ENCODE measurements at places on chromosomes 7 and 10. TPM values are rescaled to one million over a fixed set of nuclear protein-coding genes. Genes with fewer than 3 reads are reported as not detected.

The ZNF680 gene
- total RNA-seq: 1.2 TPM

The NCF1 gene
- 0.29 TPM for total RNA-seq

The CFAP43 gene
- 0.36 TPM for total RNA-seq

The INA gene
- 23.3 TPM for total RNA-seq

The CPED1 gene
- total RNA-seq: not detected

The PHYH gene
- total RNA-seq: 30.8 TPM

The RBP3 gene
- total RNA-seq: not detected

The ZNF365 gene
- total RNA-seq: 0.82 TPM

The WDR86 gene
- total RNA-seq: 0.15 TPM

The PIP gene
- total RNA-seq: not detected

The ATP6V0A4 gene
- 0.57 TPM for total RNA-seq

The CYP2C19 gene
- not detected for total RNA-seq

The HYAL4 gene
- not detected for total RNA-seq

The CCDC201 gene
- total RNA-seq: not detected

The PRTFDC1 gene
- total RNA-seq: 18.4 TPM

The DOCK4 gene
- 3.2 TPM for total RNA-seq

The ELN gene
- 0.13 TPM for total RNA-seq

The YWHAG gene
- total RNA-seq: 201 TPM

The SPDYE8 gene
- total RNA-seq: not detected

The TSPAN14 gene
- 152 TPM for total RNA-seq

The GRID2IP gene
- total RNA-seq: not detected

The NEBL gene
- total RNA-seq: 8.5 TPM

The CPVL gene
- total RNA-seq: 0.55 TPM

The THSD7A gene
- total RNA-seq: 1.7 TPM

The RAMP3 gene
- total RNA-seq: not detected

The MMP21 gene
- not detected for total RNA-seq

The SYT15B gene
- 3.5 TPM for total RNA-seq

The PRSS37 gene
- total RNA-seq: not detected

The C10orf53 gene
- not detected for total RNA-seq

The ZPBP gene
- total RNA-seq: not detected

The UNC5B gene
- 1.8 TPM for total RNA-seq

The PSD gene
- total RNA-seq: 0.55 TPM

The NPSR1 gene
- not detected for total RNA-seq

The PDZD7 gene
- total RNA-seq: 0.67 TPM

The CCL26 gene
- total RNA-seq: 7.1 TPM

The SORCS1 gene
- total RNA-seq: not detected

The CYTH3 gene
- 30.0 TPM for total RNA-seq

The CHN2 gene
- not detected for total RNA-seq

The LRRTM3 gene
- total RNA-seq: not detected

The UCN3 gene
- total RNA-seq: not detected

The RASA4B gene
- total RNA-seq: 2.1 TPM

The TMEM26 gene
- 0.06 TPM for total RNA-seq

The GUSB gene
- 30.9 TPM for total RNA-seq

The INSYN2A gene
- 2.3 TPM for total RNA-seq

The EN2 gene
- 0.99 TPM for total RNA-seq

The BHLHA15 gene
- 0.33 TPM for total RNA-seq

The SLC39A12 gene
- not detected for total RNA-seq

The NOS3 gene
- total RNA-seq: 0.63 TPM

The TFEC gene
- not detected for total RNA-seq

The MYL7 gene
- not detected for total RNA-seq

The ZMIZ2 gene
- 32.9 TPM for total RNA-seq

The CALCR gene
- total RNA-seq: not detected

The CTTNBP2 gene
- 0.33 TPM for total RNA-seq

Measured in A549 treated with GW870086 at 1 μM for 4 hours (cell line).